ENCODE measurements at places on chromosomes 2 and 18.

DNA sequence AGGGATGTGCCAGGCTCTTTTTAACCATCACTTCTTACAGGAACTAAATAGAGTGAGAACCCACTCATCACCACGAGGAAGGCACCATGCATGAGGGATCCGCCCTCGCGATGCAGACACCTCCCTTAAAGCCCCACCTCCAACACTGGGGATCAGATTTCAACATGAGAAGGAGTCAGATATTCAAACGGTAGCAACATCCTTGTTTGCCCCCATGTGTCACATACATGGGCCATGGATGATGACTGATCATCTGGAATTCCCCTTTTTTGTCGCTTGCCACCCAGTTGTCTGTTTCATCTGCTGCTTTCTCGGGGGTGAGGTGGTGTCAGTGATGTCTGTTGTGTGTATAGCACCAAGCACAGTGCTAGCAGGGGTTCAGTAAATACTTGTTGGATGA is 57.9 kb downstream of the NCK2 start:
- no peak for DNase-seq

DNA sequence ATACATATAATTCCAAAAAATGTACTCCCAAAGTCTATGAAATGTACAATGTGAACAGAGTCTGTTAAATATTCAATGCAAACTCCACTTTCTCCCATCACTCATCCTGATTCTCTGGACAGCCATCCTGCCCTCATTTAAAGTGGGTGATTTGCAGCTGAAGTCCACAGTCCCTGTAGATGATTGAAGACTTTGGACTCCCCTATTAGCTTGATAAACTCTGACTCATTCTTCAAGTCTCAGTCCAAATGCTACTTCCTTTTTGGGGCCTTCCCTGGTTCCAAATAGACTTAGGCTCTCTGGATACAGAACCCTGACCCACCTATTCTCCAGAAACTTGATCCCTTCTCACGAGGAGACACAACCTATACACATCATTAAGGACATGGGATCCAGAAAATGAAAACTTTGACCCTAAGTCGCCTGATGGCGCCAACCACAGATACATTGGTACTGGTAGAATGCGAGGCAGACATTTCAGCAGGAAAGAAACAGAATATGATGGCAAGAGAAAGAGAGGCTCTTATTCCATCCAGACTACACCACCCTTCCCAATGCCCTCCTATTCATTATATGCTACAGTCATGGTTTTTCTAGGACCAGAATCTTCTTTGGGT is 122.7 kb downstream of the VIT start:
- DNase-seq: no peak

GRCh38 chr18:77341527-77342325 is 92.1 kb downstream of the GALR1 start:
- DNase-seq: no peak

GRCh38 chr2:191103774-191104173 is 47.0 kb downstream of the STAT4 start:
- no peak for DNase-seq

GRCh38 chr18:36759167-36759776 is 69.5 kb downstream of the TPGS2 start:
- no peak for DNase-seq

DNA sequence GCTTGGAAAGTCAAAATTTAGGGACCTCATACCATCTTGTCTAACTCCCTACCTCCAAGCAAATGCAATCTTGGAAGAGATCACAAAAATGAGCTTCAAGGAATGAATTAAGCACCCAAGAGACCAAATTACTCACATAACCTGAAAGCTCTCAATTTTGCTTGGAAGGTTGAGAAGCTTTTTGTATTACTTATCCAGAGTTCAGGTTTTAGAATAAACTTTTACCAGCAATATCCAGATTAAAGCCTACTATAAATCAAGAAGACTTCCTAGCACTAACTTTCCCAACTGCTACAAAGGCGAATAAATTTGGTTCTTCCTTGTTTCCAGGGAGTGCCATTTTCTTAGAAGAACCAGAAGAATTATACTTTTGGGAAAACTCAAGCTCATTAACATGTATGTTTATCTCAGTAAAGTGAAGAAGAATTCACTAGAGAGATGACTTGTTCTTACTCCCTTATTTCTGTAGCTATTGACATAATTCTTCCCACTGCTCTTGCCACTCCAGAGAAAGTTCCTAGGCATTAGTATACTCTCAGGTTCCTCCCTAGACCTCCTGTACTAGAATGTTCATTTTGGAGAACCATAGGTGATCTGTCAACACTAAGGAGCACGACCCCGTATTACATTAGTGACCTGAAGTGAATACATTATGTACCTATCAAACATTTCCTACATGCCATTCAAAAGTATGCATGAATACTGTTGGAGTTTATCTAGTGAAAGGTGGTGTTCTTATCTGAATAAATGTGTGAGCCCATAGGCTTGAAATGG is 18.0 kb upstream of the STPG4 start:
- no peak for DNase-seq

GRCh38 chr2:88071365-88071764 is 3.7 kb downstream of the SMYD1 start:
- DNase-seq: no peak

- no peak for DNase-seq
Observed at GRCh38 chr18:2522112-2522511, 49.2 kb downstream of the METTL4 start.

DNA sequence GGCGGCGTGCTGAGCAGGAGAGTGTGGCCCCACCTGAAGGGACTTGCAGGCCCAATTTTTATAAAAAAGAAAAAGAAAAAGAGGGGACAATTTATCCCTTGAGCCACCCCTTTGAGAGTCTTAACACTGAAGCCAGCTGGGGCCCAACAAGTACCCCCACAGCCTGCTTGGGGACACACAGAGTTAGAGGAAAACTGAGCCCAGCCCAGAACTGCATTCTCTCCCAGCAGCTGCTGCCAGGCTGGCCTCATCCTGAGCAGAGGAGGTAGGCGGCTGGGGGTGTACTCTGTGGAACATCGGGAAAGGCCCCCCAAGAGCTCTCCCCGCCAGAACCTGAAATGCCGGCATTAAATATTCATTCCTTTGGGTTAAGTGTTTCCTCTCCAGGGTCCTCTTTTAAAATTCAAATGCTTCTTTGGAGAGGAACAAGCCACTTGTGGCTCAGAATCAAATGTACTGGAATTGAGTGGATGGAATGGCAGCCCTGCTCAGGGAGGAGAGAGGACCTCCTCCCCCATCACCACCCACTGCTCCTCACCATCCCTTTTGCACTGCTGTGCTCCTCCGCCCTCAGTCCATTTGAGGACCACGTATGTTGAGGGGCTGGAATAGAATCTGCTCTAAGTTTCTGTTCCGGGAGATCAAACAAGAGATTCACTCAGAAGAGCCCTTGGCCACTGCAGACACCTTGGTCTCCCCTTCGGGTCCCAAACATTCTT is 45.6 kb downstream of the C1QL2 start:
- no peak for DNase-seq

DNA sequence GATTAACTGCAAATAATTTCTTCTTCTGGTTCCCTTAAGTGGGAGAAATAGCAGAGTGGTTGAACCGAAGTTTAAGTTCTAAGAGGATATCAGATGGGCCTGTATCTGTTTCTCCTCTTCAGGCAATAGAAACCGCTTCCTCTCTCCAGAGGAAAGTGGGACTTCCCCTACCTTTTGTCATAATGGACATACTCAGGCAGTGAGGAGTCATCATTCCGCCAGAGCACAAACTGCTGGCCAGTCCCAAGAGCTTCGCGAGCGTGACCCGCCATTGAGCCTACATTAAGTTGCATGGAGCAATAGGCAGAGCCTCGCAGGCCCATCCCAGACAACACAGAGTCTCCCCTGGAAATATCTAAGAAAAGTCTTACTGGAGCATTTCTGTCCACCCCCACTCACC is 158.9 kb downstream of the LDLRAD4 start:
- peak; percentile 28 for DNase-seq

- DNase-seq: peak; percentile 97
Observed at GRCh38 chr2:128304715-128305554, 13.7 kb downstream of the HS6ST1 start.

GRCh38 chr18:3485153-3486149 is 35.5 kb downstream of the TGIF1 start:
- no peak for DNase-seq

- no peak for DNase-seq
Observed at GRCh38 chr2:119983108-119983507, 29.8 kb upstream of the EPB41L5 start.

- no peak for DNase-seq
Observed at GRCh38 chr2:123916531-123916930, 108.6 kb upstream of the CNTNAP5 start.

DNA sequence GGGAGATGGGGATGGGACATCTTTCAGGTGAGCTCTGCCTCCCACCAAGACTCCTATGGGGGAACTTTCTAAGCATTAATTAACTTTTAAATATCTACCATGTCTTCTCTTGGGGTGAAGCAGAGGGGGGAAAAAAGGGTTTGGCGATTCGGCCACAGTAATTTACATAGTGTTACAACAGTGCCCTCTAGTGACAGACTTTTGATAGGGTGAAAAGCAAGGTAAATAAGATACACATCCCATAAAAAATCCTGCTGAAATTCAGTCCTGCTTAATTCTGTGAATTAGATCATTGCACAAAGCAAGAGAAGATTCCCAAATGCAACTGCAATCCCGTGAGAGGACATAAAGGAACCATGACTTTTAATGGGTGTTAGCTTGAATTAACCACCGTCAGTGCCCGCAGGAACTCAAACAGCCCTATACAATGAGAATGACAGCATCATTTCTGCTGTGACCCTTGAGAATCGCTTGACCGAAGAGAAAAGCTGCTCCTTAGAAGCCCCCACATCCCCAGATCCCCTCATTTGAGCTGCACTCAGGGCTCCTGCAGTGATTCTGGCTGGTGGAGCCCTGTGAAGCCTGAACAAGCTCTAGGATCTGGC is 32.8 kb downstream of the FAM124B start:
- DNase-seq: peak; percentile 44

DNA sequence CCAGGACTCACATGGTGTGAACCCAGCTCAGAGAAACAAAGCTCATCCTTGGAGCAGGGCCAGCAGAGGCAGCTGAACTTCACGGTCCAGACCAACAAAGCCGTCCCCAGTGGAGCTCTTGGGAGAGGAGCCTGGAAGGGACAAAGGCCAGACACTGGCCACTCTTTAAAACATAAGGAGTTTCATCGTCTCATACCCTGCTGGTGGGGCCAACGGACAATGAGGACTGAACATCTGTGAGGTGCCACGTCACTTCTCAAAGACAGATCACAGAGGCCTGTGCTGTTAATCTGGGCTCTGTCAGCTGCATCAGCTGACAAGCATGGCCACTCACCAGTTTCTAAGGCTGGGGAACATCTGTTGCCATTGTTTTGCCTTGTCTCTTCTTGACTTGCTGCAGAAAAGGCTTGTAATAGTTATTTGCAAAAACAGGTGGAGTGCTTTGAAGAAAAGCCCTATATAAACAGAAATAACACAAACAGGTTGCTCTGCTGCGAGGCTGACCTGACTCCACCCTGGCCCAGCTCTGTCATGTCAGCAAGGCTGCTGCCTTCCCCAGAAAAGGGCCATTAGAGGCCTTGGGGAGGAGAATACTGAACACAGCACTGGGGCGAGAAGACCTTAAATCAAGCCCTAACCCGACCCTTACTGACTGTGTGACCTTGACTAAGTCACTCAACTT is 68.1 kb upstream of the DAPL1 start:
- no peak for DNase-seq

DNA sequence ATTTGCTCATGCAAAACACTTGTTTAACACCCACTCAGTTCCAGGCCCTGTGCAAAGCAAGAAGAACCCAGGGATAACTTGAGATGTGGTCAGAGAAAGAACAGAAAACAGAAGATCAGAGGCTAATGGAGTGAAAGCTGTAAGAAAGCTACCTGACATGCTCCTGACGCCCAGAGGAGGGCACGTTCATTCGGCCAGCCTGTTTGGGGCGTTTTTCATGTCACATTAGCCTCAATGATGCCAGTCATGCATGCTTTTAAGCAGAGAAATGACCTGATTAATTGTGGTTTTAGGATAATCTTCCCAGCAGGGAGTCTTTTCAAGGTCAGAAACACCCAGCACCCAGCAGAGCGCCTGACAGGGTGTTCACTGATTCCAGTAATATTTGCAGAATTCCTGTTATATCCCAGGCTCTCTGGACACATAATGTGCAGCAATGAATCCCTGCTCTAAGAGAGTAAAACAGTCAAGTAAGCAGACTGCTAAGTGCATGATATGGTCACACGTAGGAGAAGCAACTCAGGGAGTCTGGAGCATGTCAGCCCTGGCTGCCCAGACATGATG is 320.0 kb downstream of the LRATD1 start:
- DNase-seq: no peak

DNA sequence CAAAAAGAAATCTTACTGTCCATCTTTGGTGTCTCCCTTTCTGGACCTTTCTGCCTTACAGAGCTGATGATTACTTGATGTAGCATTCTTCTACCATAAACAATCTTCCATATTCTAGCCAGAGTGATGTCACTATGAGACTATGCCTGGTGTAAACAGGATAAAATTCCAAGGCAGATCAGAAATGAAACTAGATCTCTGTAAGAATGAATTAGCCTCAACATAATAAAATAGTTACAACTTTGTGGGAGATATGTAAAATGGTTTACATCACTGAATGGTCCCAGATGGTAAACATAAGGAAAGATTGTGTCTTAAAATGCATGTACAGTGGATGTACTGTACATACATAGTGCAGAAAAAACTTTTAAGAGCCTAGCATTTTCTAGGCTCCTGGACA is 112.3 kb upstream of the ZNF521 start:
- DNase-seq: peak; percentile 83

DNA sequence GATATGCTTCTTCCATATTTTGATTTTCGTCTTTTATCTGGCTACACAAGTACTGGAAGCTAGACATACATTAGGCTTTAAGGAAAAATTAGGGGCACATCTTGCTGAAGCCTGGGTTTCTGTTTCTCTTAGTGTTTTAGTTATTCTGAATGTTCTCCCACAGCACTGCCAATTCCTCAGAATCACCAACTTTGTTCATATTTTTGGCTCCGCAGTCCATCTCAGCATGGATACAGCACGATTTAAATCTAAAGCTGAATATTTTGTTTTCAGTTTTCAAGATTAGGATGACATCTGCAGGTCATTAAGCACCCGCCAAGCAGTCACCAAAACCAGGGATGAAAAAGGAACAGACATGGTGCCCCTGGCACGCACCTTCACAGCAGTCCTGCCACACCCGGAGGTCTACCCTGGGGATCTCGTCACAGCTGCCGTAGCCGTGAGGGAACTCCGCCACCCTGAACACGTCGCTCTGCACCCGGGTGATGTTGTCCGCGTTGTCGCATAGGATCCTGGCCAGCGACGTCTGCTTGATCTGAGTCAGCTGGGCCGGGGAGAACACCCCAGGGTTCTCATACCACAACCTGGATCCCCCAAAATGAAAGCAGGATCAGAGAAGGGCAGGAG is 101.2 kb downstream of the PXDN start:
- no peak for DNase-seq
